Stimulated activated CD8-positive, alpha-beta memory T cell treated with anti-CD3 and anti-CD28 coated beads, Interleukin-7, amount 100 ng/mL, for 4 hours (primary cell): ENCODE measurements at places on chromosomes 11 and 22.

DNA sequence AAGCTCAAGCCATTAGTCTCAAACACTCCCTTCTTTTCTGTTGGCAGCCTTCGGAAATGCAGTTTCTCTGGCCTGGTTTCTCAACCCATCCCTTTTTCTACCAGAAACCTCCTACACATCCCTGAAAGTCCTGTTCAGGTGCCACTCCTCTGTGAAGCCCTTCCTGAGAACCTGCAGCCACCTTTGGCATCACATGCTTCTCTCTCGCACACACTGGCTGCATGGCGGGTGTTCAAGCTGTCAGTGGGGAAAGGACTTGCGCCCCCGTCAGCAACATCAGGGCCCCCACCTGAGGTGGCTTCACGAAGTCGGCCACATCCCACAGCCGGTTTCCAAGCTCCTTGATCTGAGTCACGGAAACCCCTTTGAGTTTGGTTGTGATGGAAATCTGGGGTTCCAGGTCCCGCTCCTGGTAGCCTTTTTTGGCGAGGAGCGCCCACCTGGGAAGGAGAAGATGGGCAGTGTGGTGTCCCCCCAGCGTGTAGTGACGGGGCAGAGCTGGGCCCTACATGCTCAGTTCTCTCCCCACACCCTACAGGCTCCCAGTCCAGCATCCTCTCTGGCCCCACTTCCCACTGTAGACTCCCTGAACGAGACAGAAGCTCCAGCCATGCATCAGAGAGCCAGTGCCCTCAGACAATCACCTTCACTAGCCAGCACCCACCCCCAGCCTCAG lies 1.7 kb upstream of the LRRC74B start:
- no peak for DNase-seq

GRCh38 chr11:109885006-109885405 lies 208.2 kb upstream of the ZC3H12C start:
- DNase-seq = no peak

GRCh38 chr11:22342211-22343031 lies 4.2 kb downstream of the SLC17A6 start:
- DNase-seq = no peak

- no peak for DNase-seq
These were observed 86.7 kb upstream of the DDI1 start for GRCh38 chr11:103949781-103950180.

DNA sequence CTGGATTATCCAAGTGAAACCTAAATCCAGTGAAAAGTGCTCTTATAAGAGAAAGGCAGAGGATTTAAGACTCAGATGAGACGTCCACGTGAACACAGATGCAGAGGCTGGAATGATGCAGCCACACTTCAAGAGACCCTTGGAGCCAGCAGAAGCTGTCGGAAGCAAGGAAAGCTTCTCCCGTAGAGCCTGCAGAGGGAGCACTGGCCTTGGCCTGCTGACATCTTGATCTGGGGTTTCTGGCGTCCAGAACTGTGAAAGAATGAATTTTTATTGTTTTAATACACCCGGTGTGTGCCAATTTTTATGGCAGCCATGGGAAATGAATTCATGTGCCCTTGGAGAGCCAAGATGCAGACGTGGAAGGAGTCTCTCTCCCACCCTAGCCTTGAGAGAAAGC lies 407.0 kb upstream of the B3GAT1 start:
- no peak for DNase-seq

DNA sequence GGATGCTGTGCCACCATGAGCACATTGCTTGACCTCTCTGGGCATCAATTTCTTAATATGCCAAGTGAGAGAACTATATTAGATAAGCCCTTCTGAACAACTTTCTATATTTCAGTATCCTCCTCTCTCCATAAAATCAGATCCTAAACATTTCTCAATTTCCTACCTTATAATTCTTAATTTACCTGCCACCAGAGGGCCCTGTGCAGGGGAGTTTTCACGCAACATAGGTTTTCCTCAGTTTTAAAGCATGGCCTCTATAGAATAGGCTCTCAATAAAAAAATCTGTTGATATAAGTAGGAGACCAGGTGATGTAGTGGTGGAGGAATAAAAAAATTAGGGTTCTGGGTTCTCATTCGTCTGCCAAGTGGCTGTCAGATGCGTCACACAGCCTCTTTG lies 83.7 kb upstream of the DBX1 start:
- DNase-seq = no peak

GRCh38 chr22:39734866-39735265 lies 158.7 kb downstream of the ENTHD1 start:
- DNase-seq = no peak
